ENCODE measurements at places on chromosomes 2 and 18.
A peak's percentile ranks its signal among the peaks of the same experiment; 100 is the strongest.

DNA sequence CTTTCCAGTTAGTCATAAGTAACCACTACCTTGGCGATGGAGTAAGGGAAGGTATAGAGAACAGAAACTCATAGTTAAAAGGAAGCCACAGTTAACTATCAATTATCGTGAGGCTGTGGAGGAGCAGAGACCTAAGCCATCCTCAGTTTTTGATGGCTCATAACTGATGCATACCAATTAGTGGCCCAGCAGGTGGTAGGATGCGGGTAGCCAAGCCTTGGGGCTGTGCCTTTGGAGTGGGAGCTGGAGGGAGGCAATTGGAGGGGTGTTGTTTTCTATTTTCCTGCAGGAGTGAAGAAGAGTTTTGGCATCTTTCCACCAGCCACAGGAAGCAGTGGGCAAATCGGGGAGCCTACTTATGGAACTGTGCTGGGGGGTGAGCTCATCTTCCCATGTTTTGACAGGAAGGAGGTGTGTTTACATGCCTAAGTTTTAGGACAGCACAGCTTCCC lies 194.8 kb downstream of the TPGS2 start:
- DNase-seq, result no peak

DNA sequence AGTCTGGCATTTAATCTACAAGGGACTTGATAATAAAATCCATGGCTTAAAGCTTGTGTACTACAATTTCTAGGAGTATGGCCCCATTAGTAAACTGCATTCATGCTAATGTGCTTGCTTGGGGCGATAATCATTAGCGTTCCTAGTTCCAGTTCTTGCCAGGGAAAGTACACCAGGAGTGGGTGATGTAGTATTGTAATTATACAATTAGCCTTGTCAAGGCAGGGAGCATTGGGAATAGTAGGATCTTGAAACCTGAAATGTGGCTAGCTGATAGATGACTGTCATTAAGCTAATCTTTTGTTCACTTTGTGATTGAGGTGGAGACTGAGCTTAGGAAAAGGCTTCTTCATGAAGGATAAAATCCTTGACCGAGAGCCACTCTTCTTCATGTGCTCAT lies 989.2 kb downstream of the CPS1 start:
- no peak for DNase-seq

DNA sequence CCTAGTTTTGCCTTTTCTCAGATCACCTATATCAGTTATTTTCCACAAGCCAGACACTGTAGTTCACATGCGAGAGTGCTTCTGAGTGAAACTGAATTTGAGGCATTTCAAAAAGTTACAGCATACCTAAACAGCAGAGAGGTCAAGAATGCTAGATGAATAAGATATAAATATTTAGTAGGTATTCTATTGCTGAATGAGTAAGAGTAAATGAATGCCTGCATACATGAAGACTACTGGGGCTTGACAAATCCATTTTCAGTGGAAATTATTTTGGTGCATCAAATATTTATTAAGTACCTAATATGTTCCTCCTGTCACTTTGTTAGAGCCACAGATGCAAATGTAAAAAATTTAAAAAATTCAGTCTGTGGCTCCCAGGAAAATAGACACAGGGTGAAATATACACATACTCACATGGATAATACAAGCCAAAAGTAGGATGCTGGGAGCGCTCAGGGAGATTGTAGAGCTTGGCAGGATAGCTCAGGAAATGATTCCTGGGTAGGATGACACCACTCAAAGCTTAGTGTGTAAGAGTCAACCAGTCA lies 27.6 kb upstream of the CDC42EP3 start:
- peak; percentile 77 for DNase-seq

GRCh38 chr2:148527488-148528340 lies 116.8 kb upstream of the EPC2 start:
- DNase-seq, result no peak

DNA sequence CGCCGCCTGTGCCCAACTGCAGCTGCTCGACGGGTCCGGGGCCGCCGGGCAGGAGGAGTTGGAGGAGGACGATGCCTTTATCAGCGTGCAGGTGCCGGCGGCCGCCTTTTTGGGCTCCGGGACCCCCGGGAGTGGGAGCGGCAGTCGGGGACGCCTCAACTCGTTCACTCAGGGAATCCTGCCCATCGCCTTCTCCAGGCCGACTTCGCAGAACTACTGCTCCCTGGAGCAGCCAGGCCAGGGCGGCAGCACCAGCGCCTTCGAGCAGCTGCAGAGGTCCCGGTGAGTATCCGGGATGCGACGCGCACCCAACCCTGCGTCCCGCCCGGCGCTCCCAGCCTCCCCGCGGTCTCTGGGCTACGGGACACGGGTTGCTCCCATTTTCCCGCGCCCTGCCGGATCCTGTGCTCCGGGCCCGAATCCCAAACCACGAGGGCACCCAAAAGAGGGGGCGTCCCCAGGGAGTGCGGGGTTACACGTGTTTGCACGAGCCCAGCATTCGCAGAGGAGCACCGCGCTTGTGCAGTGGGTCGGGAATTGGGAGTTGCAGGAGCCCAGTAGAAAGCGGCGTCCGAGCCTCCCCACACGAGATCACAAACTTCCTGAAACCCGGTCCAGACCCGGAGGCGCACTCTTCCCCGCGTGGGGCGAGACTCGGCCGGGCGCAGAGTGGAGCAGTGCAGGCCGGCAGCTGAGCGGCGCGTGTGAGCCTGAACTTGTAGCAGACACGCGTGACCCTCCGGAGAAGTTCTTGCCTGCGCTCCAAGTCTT lies 1.2 kb downstream of the CABLES1 start:
- DNase-seq, result peak; percentile 47

DNA sequence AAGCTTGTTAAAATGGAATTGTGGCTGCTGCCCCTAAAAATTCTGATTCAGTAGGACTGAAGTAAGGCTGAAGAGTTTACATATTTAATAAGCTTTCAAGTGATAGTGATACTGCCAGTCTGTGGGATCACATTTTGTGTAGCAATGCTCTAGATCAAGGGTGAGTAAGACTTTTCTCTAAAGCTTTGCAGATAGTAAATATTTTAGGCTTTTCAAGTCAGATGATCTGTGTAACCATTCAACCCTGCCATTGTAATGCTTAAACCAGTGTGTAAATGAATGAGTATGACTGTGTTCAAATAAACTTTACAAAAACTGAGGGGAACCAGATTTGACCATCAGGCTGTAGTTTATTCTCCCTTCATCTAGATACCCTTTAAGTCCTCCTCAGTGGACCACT lies 92.7 kb downstream of the PIK3C3 start:
- peak; percentile 78 for DNase-seq

- no peak for DNase-seq
Observed at GRCh38 chr2:3320910-3321605, 56.6 kb downstream of the EIPR1 start.

DNA sequence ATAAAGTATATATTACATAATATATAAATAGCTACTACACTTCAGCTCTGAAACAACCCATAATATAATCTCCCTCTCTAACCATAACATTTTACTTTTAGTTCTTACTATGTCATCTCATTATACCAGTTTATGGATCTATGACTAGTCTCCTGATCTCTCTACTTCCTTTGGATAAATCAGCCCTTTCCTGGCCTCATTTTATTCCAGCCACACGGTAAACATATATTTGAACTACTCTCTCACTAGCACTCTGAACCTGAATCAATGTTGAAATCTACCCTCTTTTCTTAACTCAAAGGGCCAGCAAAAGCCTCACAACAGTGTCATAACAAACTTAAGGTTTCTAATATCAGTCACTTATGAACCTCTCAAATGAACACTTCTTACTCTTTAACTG lies 62.6 kb downstream of the BAZ2B start:
- DNase-seq, result no peak

- no peak for DNase-seq
Observed at GRCh38 chr2:118269408-118270051, 181.3 kb downstream of the INSIG2 start.

- peak; percentile 69 for DNase-seq
Observed at GRCh38 chr18:35982409-35983114, 10.1 kb downstream of the RMP24 start.

DNA sequence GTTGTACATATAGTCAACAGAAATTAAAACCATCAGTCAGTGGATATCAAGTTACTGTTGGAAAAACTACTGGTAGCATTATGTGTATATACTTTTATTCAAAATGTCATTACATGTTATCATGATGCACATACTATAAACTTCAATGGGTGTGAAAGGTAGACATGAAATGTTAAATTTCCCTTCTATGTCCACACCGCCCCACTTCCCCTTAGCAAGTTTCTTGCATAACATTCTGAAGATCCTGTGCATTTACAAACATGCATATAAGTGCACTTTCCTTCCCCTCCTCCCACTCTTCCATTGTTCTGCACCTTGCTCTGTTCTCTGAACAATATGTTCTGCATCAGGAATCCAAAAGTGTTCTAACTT lies 16.6 kb upstream of the HK2 start:
- DNase-seq, result no peak

DNA sequence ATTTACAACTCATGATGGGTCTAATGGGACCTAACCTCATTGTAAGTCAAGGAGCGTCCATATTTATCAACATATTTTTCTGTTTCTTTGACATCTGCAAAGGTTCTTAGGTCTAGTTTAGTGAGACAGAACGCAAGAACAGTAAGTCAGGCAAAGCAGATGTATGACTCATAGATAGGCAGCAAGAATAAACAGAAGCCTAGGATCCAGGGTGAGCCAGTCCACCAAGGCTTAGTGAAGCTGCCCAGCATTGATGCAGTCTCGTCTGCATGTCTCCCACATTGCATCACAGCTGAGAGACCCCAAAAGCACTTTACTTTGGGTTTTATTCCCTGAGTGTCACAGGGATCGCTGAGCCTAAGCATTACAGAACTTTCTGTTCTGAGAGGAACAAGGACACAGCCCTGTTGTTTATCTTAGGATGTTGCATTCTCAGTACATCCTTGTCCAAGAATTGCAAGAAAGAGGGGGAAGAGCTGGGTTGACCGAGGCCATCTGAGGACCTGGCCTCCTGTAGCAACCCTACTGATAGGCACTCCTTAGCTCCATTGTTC lies 29.6 kb upstream of the TMEM177 start:
- peak; percentile 87 for DNase-seq

GRCh38 chr2:237278568-237278967 lies 135.4 kb downstream of the COL6A3 start:
- peak; percentile 72 for DNase-seq

DNA sequence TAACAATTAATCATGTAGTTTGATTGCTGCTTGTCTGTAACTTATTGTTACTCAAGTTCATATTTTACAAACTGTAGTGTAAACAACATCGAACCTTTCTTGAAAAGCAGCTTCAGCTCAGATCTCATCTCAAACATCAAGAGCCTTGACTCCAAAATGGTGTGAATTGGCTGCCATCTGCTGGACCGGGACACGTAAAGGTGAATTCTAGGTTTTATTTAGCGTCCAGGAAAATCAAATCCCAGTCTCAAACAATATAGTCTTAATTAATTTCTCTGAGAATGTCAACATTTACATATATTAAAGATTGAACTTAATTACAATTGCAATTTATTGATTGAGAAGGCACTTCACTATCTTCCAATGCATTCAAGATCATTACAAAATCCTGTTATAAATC lies 453.0 kb downstream of the GALR1 start:
- DNase-seq, result peak; percentile 25

- no peak for DNase-seq
Observed at GRCh38 chr18:55007602-55008001, 48.3 kb upstream of the CCDC68 start.

- DNase-seq, result peak; percentile 65
Observed at GRCh38 chr2:138356178-138356577, 145.4 kb upstream of the SPOPL start.

- DNase-seq, result no peak
Observed at GRCh38 chr2:230906471-230907230, 18.4 kb downstream of the GPR55 start.

DNA sequence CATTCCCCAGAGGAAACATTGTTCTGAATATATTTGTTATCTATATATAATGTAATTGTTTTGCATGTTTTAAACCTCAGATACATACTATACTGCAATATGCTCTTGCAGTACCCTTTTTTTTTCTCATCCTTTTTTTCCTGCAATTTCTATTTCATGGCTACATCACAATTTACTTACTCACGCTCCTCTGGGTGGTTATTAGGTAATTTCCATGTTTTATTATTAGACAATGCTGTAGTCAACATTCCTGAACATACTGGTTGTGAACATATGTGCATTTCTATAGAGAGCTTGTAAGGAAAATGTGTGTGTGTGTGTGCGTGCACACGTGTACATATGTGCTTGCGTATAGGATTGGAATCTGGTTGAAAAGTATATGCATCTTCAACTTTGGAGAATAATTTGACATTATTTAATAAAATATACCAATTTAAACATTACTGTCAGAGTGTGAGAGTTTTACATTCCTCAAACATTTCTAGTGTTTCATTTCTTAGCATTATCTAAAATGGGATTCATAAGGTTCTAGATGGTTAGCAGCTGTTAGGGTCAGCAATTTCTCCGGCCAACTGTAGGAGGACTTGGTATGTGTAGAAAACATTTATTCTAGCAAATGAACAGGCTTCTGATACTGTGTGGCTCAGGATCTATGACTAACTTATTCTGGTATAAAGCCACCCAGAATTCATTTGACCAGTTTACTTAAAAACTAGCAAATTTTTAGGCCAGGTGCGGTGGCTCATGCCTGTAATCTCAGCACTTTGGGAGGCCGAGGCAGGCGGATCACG lies 22.4 kb downstream of the NCOA1 start:
- peak; percentile 11 for DNase-seq

DNA sequence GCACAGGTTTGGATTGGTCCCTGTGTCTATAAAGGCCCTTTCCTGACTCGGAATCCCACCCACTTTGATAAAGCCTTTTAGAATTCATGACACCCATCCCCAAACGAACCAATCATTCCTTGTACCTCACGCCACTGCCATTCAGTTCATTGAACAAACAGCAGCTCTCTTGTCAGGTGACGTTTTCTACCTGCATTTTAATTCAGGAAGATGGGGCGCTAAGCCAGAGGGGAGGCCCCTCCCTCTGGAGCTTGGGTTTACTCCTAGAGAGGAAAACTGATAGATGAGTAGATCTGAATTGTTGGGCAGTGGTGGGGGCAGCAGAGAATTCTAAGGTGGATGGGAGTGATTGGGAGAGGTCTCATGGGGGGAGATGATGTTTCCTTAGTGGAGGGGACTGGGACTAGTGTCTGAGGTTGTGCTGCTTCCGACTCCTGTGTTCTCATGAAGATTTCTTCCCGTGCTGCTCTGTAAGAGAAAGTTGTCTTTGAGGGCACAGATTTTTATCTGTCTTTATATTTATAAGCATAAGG lies 9.6 kb downstream of the RRM2 start:
- DNase-seq, result no peak

GRCh38 chr2:58052978-58053377 lies 6.4 kb downstream of the VRK2 start:
- DNase-seq, result no peak

Measured in iris pigment epithelial cell (primary cell).